ENCODE measurements at places on chromosomes 13 and 19. TPM values are rescaled to one million over a fixed set of nuclear protein-coding genes. Genes with fewer than 3 reads are reported as not detected.

CPAMD8 gene
- polyA plus RNA-seq, result 1.9 TPM

DLL3 gene
- 34.4 TPM for polyA plus RNA-seq

JSRP1 gene
- polyA plus RNA-seq, result 1.4 TPM

C5AR1 gene
- polyA plus RNA-seq, result not detected

PLIN5 gene
- 1.3 TPM for polyA plus RNA-seq

PIN1 gene
- 288 TPM for polyA plus RNA-seq

BEST2 gene
- not detected for polyA plus RNA-seq

PLPP2 gene
- 2.8 TPM for polyA plus RNA-seq

SHC2 gene
- 81.2 TPM for polyA plus RNA-seq

TPTE2 gene
- 1.0 TPM for polyA plus RNA-seq

Measured in neural cell (in vitro differentiated cells).